ENCODE measurements at places on chromosomes 13 and 19.

- no peak for DNase-seq
Measured at GRCh38 chr19:4600893-4601292, 38.4 kb upstream of the TNFAIP8L1 start.

GRCh38 chr19:33504058-33504444 is 17.5 kb downstream of the PEPD start:
- DNase-seq = no peak

GRCh38 chr13:40060296-40061007 is 405.0 kb downstream of the COG6 start:
- DNase-seq = peak; percentile 33

GRCh38 chr13:95902741-95903140 is 150.5 kb downstream of the UGGT2 start:
- DNase-seq = no peak

- no peak for DNase-seq
Measured at GRCh38 chr13:37070956-37071355, 11.5 kb upstream of the SUPT20H start.

DNA sequence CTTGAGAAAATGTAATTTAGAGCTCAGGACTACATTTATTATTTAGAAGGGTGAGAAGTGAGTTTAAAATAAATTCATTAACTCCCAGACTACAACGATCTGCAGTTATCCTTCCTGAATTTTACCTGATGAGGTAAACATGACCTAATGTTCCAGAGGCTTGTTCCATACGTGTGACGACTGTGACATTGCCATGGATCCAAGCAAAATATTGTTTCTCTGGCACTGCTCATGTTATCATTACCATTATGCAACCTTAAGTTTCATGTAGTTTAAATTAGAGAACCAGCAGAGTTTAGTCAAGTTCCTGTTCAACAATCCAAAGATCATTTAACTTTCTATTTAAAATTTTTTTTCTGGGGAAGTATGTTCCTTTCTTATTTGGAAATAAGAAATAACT is 279.6 kb downstream of the KLF5 start:
- DNase-seq = no peak

DNA sequence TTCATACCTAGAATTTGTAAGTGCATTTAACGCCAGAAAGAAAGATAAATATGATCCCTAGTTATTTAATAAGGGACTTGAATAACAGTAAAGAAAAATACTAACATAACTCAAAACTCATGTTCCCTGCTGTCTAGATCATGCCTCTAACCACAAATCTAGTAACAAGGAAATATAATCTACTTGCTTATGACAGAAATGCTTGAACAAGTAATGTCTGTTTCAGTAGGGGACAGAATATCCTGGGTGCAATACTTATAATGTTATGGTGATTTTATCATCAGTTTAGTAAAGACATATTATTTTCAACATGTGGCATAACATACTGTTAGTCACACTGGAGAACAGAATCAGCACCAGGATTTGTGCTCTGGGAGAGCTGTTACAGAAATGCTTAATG is 861.9 kb upstream of the SLITRK1 start:
- no peak for DNase-seq

- no peak for DNase-seq
Measured at GRCh38 chr13:97395447-97396136, 38.4 kb upstream of the RAP2A start.

GRCh38 chr19:39430675-39431593 is 4.8 kb downstream of the RPS16 start:
- DNase-seq = peak; percentile 61

GRCh38 chr13:35621989-35622388 is 145.5 kb upstream of the MAB21L1 start:
- no peak for DNase-seq

- DNase-seq = no peak
Measured at GRCh38 chr19:5358173-5358800, 17.7 kb upstream of the PTPRS start.

DNA sequence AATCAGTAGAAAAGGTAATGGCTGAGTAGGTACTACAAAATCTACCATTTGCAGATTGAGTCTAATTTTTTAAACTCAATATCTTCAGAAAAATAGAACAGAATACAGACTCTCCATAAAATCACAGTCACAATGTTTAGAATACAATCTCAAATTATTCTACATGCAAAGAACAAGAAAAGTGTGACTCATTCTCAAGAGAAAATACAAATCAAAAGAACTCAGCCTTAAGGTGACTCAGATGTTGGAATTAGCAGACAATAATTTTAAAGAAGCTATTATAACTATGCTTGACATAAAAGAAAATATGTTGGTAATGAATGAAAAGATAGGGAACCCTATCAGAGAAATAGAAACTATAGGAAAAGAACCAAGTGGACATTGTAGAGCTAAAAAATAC is 78.9 kb downstream of the RXFP2 start:
- no peak for DNase-seq
